ENCODE measurements at places on chromosomes 5 and 9.
A peak's percentile ranks its signal among the peaks of the same experiment; 100 is the strongest.

DNA sequence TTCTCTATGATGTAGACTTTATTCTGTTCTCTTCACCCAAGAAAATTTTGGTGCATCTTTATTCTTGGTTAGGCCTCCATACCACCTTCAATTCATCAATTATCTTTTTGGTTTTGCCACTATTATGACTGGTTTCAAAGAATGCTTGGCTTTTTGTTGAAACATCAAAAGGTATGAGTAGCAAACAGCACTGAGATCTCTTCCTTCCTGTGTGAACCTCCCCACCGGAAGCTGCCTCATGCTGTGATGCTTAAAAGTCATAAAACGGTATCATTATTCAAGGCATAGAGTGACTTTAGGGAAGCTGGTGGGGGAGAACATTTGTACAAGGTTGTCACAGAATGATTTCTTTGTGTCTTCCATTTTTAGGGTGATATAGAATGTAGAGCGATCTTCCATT, 70.6 kb downstream of the IQGAP2 start:
- peak; percentile 69 for DNase-seq

GRCh38 chr5:133425222-133425621, 187.1 kb downstream of the FSTL4 start:
- no peak for DNase-seq

- no peak for DNase-seq
These were observed 20.7 kb upstream of the MGAT1 start for GRCh38 chr5:180823346-180823745.

GRCh38 chr9:79621916-79622575, 50.3 kb downstream of the TLE4 start:
- no peak for DNase-seq

DNA sequence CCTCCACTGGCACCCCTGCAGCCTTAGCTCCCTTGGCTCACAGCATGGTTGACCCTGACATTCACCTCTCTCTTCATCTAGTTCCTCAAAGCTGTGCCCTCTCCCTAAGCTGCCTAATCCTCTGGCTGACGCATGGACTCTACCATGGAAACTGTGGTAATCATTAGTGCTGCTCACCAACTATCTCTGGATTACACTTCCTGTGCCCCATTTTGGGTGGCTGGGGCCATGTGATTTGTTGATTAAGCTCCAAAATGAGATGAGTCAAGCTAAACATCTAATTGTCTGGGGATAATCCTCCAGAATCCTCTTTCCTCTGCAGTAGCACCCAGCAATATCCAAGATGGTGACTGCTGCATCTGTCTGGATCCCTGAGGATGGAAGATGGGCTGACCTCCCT, 264.4 kb downstream of the SH3GL2 start:
- no peak for DNase-seq

Data from T-cell (primary cell).